ENCODE measurements at places on chromosomes 2 and 18.

DNA sequence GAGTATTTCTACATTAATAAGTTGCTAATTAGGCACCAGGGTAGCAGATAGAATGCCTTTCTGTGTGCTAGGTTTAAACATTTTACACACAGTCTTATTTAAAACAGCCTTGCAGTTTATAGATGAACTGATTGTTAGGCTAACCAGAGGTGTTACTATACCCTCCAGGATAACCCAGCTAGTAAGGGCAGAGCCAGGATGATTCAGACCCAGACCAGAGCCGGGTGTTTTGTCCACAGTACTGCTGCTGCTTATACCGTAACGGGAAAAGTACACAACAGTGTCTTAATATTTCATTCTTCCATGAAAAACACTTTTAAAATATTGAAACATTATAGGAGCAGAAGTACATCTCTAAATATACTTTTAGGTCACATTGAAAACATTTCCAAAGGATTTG lies 82.7 kb downstream of the MALT1 start:
- no peak for DNase-seq

- no peak for DNase-seq
These were observed 174.1 kb downstream of the ANKRD30B start for GRCh38 chr18:14922031-14922430.

DNA sequence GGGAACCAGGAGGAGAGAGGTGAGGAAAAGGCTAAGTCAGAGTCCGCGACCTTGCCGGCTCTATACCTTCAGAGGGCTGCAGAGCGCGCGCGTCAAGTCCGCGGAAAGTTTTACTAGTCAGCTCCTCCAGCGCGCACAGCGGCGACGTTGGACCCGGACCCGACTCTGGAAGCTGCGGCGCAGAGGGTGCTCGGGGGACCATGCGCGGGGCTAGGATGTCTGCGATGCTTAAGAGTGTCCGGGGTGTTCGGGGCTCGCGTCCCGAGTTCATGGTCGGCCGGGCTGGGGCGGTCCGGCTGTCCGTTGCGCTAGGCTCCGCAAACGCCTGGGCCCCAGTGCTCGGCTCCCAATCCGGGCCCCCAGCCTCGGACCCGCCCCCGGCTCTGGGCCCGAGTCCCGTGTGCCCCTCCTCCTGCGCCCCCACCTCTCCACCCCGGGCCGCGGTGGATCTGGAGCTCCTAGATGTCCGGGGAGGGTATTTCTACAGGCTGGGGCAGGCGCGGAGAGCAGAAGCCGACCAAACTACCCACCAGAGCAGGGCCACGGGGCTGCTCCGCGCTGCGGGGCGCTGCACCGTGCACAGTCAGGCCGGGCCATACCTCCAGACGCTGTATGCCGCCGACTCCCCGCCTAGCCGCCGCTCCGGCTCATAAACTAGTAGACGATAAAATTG lies at the start of gene LBX2:
Gene LBX2, minus strand, starts transcription at position 337 of the 673 bp plus-strand sequence. Its CDS starts 66 bp downstream, at position 271.
- no peak for DNase-seq

DNA sequence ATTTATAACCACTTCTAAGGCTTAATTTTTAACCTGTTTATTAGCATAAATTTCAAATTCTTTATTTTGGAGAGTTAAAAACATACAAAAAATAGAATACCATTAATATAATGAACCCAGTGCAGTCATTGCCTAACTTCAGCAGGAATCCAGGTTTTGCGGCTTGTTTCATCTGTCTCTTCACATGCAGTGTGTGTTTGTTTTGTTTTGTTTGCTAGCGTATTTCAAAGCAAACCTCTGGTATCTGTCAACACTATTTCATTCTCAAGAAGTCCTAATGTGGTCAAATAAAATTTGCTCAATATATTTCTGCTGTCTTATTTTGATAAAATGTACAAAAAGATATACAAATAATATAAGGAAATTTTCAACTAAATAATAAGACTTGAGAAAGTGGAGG lies 328.5 kb downstream of the AGPS start:
- no peak for DNase-seq

- no peak for DNase-seq
These were observed 232.7 kb downstream of the MBD2 start for GRCh38 chr18:53991805-53992204.

DNA sequence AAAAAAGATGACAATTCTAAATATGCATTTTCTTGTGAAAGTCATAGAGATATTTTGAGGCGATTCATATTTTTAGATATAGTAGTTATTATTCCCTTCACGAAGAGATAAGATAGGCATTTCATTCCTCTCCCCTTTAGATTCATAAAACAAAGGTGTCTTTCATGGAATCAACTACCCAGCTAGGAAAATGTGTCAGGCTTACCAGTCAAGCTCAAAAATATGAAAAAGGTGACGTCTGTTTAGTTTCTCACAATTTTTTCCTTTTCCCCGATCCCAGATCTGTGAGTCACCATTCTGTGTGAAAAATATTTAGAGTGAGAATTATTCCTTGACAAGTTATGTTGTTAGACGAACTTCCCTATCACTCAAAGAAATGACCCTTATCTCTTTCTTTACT lies 95.4 kb upstream of the FN1 start:
- no peak for DNase-seq

DNA sequence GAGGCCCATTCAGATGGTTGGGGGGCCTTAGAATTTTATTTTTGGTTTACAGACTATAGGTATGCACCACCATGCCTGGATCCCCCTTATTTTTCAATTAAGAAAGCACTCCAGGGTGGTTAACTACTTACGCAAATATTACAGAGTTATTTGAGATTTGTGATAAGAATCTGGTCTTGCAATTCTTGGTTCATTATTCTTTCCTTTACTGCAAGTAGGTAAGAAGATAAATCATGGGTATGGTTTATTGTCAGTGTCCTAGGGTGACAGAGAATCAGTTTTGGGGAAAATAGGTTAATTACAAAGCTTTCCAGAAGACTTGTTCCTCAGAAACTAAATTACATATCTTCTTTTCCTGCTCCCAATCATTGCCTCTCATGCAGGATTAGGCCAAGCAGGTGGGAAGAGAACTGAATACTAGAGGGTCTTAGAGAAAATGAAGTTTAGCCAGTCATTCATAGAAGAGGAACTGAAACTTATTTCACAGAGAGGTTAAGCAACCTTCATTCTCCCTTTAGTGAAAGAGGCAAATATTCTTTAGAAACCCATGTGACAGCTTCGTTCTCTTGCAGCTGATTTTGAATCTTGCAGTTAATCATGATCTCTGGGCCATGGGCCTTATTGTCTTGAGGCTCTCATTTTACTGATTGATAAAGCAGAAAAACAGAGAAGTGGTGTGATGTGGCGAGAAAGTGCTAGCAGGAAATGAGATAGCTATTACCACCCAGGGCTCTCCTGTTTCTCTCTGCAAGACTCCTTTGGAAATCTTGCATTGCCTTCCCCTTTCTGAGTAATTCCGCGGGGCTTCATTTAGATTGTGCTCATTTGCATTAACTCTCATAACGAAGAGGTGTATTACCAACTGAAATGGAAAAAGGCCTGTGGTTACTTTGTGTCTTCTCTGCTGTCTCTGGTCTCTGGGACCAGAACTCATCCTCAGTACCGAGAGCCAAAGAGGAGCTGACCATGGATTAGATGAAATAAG lies 44.8 kb upstream of the ARHGAP25 start:
- DNase-seq: no peak

- no peak for DNase-seq
These were observed 450 bp downstream of the KCNH7 start for GRCh38 chr2:162838136-162838497.

DNA sequence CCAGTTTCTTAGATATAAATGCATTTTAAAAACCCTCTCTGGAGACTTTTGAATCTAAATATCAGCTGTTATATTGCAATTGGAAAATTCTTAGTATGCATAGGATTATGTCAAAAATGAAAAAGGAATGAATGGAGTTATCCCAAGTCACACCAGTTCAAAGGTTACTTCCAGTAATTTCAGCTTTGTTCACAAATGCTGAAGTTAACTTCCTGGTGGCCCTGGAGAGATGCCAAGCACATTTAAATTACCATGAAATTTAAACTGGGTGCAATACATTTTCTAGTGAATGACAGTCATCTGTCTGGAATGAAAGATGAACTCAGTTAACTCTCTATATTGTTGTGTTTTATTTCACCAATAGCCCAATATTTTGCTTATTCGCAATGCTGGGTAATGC lies 753.9 kb downstream of the SUCLG1 start:
- no peak for DNase-seq

DNA sequence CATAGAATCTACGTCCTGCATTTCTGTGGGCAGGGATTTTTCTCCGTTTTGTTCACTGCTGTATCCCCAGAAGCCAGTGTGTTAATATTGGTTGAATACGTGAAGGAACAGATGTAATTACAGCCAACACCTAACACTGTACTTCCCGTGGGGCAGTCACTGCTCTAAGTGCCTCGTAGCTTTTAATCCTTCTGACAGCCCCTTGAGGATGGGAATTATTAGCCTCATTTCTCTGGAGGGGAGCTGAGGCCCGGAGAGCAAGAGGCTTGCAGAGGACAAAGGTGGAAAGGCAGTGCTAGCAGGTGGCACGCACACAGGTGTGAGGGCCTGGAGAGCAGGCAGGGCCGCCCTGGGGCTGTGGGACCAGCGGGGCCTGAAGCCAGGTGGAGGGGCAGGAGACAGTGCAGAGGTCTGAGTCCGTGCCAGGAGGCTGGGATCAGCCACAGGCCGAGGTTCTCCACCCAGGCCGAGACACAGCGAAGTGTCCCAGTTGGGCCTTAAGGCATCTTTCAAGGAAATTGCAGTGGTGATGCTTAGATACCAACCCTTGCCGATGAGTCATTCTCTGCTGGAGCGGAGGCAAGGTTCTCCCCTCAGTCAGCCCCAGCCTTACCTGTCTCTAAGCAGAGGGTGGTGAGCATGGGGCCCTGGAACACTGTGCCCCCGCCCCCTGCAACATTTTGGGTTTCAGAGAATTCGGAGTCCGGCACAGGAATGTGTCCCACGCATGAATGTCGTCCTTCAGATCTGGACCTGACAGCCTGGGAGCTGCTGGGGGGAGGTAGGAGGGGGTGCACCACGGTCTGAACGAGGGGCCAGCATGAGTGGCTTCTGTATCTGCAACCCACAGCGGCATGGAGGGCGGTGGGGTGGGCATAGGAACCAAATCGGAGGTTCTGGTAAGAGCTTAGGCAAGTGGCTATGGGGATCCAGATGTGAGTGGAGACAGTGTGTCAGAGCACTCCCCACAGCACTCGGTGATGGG lies 122.6 kb downstream of the GBX2 start:
- DNase-seq: no peak

GRCh38 chr2:154551649-154552048 lies 146.8 kb upstream of the KCNJ3 start:
- DNase-seq: no peak
